Stimulated activated CD4-positive, alpha-beta T cell treated with anti-CD3 and anti-CD28 coated beads, Interleukin-2, amount 100 ng/mL, for 24 hours (primary cell): ENCODE measurements at places on chromosomes 3 and 15.
A peak's percentile ranks its signal among the peaks of the same experiment; 100 is the strongest.

- no peak for DNase-seq
These were observed 20.0 kb downstream of the EFCC1 start for GRCh38 chr3:129021140-129021551.

DNA sequence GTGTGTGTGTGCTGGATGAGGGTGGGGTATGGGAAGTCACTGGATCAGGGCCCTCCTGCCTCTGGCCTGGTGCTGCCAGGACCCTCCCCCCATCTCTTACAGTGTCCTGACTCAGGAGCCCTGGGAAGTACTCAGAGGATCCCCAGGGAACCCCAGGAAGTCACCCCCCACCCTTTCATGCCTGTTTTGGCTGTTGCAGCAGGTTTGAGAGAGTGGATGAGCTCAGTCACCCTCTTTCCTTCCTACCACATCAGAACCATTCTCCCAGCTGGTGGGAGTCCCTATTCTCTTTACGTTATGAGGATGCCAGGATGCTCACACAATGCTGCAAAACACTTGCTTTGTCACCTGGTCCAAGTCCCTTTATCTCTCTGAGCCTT, 59.0 kb downstream of the BDH1 start:
- DNase-seq: no peak

GRCh38 chr3:66487465-66487864, 13.4 kb downstream of the LRIG1 start:
- DNase-seq: no peak

- DNase-seq: no peak
These were observed 261.7 kb downstream of the SLC9A9 start for GRCh38 chr3:143586576-143586975.

DNA sequence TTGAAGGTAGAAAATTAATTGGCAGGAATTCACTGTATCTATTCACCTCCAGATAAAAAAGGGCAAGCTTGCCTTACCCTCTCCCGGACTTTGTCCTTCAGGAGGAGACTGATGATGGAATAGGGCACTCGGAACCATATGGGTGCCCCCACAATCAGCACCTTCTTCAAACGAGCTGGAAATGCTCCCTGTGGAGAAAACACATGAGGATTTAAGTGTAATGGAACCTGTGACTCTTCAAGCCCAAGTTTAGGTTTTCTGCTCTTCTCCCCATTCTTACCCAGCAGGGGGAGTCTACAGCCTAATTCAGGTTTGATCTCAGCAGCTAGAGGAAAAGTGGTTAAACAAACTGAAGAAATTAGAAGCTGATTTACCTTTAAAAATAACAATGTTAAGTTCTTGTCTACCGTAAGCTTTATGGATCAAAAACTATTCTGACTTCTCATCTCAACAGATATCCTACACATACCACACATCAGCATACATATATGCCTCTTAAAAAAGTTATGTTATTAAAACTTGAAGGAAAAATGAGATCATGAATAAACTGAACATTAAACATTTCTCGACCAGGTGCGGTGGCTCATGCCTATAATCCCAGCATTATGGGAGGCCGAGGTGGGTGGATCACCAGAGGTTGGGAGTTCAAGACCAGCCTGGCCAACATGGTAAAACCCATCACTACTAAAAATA, 57.5 kb upstream of the SIN3A start:
- no peak for DNase-seq

DNA sequence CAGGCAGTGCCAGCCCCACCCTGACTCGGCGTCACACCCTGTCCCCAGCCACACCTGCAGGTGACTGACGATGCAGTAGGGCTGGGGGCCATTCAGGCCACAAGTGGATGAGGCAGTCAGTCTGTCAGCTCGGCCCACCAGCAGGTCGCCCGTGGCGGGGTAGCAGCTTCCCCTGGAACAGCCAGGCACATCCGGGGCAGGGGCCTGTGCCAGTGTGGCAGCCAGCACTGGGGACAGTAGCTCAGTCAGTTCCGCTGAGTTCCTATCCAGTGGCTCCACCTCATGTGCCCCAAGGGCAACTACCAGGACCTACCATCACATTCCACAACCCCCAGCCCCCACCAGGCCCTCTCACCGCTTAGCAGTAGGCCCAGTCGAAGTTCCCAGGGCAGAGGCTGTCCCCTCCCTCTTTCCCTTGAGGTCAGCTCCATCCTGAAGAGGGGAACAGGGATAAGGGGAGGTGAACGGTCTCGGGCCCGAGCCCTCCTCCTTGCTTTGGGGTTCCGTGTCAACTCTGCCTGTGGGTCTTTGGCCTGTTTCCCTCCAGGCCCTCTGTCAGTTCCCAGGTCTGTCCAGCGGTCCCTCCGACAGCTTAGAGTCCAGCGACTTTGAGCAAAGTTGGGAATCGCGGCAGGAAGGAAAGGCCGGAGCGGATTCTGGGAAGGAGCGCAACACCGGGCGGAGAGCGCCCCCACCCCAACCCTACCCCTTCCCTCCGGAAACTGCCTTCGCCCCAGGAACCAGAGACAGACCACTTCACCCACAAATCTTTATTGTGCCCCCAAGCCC, at the start of gene LAMB2:
TSS of gene LAMB2 (minus strand) at position 614 of the 789 bp plus-strand sequence. CDS start at position 431, 183 bp downstream.
- DNase-seq: no peak

- no peak for DNase-seq
These were observed 188.1 kb downstream of the CHST2 start for GRCh38 chr3:143307613-143308183.

- no peak for DNase-seq
These were observed 166.2 kb downstream of the ADAMTS17 start for GRCh38 chr15:100175406-100176114.

DNA sequence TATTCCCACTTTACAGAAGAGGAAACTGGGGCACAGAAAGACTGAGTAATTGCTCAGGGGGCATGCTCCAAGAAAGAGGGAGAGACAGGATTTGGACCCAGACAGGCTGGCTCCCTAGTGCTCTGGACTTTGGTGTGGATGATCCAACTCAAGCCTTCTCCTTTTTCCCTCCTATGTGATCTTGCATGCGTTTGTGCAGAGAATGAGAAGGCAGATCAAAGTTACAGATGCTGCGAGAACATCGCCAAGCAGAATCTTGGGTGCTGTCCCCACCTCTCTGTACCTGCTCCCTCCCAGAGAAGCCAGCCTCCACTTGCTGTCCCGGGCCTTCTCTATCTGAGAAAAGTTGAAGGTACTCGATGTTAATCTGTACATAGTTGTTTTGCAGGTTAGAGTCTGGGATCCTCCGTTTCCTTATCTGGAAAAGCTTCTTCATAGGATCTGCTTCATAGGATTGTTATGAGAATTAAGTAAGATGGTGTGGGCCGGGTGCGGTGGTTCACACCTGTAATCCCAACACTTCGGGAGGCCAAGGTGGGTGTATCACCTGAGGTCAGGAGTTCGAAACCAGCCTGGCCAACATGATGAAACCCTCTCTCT, 10.2 kb downstream of the GNB5 start:
- no peak for DNase-seq

DNA sequence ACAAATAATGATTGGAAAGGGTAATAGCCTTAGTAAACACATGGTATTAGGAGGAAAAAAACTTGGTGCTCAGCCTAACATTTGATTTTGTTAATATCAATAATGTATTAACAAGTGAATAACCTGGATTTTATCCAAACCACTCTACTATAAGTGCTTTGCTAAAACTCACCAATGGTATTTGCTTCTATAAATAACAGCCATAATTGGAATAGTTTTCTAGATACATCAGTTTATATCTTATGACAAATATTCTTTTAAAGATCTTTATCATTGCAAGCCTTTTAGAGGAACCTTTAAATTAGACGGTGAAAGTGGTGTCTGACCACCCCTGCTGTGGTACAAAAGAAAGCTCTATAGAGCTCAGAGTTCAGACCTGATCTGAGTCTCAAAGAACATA, 123.9 kb downstream of the SHOX2 start:
- no peak for DNase-seq

GRCh38 chr3:64454179-64454578, 228.9 kb upstream of the PRICKLE2 start:
- no peak for DNase-seq

- DNase-seq: no peak
These were observed 68.3 kb downstream of the SLCO3A1 start for GRCh38 chr15:91921843-91922198.

DNA sequence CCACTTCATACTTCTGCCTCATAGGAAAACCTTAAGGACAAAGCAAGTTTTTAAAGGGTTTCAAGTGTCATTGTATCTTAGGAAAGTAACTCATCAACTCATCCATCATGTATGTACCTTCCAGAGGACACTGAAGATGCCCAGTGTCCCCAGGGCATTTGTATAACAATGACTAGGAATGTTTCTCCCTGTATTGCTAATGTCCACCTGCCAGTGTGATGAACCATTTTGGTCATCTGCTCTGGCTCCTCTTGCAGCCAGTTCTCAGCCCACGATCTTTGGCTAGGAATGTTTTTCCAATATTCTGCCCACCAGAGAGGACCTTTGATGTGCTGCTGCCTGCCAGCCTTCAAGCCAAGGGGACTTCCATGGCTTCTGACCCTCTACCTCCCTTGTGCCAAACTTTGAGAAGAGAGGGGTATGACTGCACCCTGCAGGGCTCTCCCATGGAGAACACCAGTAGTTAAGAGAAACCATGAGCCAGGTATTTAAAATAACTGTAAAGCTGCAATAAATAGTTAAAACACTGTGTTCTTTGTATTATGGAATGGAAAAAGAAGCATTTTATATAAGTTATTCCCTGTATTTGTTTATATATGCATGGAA, 11.4 kb downstream of the LMOD3 start:
- no peak for DNase-seq

DNA sequence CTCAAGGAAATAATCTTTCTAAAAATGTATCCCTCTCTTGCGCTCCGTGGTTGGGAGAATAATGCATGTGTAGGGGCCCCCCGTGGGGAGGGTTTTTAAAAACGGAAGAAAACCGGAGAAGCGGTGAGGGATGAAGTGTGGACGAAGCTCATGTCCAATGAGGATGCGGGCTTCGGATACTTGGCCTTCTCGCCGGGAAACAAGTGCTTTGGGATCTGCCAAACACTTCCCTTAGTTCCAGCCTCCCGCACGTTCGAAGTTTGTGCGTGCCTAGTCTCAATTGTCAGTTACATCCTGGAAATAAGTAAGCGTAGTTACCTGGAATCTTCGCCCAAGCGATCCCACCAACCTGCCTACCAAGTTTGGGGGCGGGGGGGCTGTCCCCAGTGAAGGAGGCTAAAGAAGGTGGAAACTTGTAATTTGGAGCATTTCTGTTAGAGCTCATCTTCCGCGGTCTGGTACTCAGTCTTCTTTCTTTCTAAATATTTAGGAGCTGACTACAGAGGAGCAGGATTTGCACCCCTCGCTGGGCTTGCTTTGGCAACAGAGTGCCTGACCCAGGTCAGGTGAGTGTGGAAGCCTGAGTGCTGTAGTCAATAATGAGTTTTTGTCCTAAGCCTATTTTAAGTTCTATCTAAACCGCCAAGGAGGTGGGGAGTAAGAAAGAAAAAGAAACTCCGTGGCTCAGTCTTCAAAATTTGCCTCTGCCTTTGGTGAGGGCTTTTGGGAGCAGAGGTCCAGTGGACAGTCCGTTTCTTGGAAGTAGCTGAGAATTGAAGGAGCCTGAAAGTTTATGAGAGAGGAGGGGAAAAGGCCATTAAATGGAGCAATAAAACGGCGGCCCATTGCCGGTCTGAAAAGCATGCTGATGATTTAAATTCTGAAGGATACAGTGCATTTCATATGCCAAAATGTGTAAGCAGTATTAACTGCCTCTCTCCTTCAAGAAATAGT, 1.1 kb downstream of the ITPR1 start:
- DNase-seq: no peak

GRCh38 chr15:31364301-31365031, 37.8 kb downstream of the KLF13 start:
- peak; percentile 58 for DNase-seq

GRCh38 chr15:35244227-35244626, 159.1 kb upstream of the NANOGP8 start:
- DNase-seq: no peak

DNA sequence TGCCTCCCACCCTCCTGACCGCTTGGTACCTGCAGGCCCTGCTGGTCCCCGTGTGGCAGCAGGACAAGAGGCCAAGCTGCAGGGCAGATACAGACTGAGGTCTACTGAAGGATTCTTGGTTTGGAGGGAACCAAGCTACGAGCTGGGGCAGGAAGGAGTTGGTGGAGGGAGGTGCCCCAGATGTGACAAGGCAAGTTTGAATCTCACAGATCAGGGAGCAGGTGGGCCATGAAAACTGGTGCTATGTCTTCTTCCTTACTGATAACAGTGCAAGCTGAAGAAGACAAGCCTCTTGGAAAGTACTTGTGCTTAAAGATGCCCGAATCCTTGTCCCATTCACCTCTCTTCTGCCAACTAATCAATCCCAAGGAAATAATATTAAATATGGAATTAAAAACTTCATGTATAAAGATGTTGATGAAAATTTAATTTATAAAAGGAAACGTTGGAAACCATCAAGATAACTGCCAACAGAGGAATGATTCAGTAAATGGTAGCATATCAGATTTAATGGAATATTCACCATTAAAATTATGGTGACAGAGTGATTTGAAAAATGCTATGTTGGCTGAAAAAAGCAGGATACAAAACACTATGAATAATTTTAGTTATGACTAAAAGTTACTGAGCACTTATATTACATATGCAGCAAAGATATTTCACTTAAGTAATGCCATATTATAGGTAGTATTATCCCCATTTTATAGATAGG, 107.9 kb downstream of the MYLK start:
- no peak for DNase-seq

GRCh38 chr3:131147534-131147933, 120.9 kb downstream of the NEK11 start:
- no peak for DNase-seq

DNA sequence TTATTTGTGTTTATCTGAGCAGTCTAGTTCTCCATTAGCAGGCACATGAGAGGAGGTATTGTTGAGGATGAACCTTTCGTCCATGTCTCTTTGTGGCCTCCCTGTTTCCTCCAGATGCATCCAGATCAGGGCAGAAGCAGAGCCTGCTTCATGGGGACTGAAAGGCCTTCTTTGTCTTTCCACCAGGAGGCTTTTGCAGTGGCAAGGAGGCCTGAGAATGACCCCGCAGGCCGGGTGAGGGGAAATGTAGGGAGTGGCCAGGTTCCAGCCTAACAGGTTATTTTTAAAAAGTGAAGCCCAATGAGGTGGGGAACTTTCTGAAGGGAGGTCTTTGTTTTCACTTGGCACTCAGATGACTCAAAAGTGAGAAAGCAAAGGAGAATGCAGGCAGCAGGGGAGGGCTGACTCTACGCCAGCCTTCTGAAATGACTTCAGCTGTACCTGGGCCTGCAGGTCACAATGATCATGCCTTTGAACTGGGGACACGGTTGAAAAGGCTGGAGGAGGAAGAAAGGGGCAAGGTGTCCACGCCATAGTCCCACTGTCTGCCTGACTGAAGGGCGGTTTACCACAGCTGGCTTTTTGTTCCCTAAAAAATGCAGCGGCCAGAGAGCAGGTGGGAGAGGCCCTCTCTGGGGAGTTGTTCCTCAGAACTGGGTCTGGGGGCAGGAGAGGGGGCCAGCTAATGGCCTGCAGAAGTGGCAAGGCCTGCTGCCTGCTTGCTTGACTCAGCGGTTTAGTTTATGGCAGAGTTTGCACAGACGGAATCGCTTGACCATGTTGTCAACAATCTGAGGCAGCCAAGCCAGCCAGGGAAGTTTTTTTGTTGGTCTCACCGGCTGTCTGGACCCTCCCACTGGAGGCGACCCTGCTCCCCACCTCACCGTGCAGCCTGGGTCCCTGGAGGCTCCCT, 28.7 kb downstream of the CMTM7 start:
- DNase-seq: peak; percentile 42
